EH (cell line): ENCODE measurements at places on chromosomes 3 and 15.

DNA sequence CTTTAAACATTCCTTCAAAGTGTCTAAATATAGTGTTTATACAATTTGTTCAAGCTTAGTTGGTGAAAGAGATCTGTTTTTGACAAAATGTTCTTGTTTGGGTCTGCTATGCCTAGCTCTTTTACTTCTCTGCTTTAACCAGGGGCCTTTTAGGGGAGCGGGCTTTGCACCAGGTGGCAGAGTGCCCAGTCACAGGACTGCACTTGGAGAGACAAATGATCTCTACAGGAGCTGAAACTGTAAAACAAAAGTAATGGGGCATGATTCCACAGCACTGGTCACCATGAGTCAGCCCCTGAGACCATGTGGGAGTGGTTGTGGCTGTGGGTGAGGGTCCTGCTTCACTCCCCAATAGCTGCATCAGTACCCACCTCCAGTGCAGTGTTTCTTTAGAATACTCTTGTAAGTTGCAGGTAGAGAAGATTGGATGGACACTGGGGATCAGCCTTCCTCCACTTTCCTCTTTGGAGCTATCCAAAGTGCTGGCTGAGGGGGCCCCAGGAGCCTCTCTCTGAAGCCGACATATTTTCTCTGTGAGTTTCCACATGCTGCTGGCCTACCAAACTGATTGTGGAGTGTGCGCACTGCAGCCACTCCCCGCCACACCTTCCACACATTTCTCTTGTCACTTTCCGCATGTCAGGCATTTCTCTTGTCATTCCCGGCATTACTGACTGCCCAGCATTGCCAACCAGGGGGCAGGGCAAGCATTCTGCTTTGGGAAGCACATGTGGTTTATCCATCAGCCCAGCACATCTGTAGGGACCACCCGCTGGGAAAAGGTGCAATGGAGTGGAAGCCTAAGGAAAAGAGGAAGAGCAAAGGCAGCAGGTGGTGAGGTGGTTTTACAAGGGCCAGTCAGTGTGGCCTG, 110.0 kb downstream of the EPHB1 start:
- DNase-seq, result no peak

- DNase-seq, result no peak
Measured at GRCh38 chr3:117837391-117837790, 1127.8 kb downstream of the TUSC7 start.

GRCh38 chr15:52698514-52698913, 19.3 kb upstream of the ATOSA start:
- DNase-seq, result no peak

DNA sequence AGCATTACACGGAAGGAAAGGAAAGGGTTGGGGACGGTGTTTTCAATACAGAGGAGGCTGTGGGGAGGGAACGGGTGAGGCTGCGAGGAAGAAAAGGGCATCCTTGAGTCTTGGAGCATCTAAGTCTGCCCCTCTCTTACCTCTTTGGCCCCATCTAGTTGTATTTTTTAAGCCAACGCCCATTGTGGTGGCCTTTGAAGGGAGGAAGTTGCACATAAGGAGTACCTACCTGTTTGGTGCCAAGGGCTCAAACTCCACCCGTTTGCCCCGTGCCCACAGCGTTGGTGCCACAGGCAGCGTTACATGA, 146.1 kb upstream of the UMPS start:
- no peak for DNase-seq

DNA sequence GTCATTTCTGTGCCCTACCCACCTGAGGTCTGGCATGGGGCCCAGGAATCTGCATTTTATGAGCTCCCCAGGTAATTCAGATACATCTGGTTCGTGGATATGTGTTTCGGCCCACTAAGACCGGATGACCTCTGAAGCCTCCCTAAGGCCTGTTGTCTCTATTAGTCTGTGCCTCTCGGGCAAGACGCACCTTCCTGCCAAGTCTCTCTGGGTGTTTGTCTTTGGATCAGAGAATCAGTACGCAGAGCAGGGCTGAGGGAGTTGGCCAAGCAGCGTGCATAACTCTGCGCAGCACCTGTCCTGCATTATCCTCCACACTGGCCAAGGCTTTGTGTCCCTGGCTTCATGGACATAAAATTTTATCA, 181.0 kb downstream of the THSD4 start:
- DNase-seq, result no peak

DNA sequence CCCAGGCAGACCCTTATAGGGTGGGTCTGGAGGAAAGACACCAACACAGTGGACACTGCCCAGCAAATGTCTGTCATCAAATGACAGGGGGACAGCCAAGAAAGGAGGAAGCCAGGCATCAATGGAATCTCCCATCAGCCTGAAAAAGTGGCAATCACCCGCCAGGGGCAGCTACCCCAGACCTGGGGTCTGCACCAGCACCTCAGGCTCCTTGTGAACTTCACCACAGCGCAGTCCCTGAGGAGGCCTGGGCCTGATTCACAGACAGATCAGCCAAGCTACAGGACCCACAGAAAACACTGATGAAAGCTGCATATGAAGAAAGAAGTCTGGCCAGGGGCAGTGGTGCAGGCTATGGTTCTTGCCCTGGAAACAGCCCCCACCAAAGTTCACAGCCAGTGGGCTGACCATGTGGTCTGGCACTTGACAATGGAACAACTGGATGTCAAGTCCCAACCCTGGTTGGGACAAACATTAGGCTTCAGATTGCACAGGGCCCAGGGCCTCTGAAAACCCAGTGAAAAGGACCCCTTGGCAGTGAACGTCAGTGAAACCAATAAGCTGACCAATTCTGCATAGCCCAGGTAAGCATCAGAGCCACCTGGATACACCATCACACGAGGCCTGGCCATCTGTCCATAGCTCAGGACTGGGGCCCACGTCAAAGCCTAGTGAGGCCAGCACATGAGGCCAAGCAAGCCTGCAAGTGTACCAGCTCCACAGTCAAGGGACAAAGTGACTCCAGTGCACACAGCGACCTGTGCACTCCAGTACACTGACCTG, 29.1 kb downstream of the ALS2CL start:
- DNase-seq, result no peak

- peak; percentile 95 for DNase-seq
Measured at GRCh38 chr3:50568947-50569749, at the start of gene HEMK1. Gene HEMK1 (plus strand): TSS chr3:50569522. CDS start chr3:50571105, 1,583 bp downstream.

DNA sequence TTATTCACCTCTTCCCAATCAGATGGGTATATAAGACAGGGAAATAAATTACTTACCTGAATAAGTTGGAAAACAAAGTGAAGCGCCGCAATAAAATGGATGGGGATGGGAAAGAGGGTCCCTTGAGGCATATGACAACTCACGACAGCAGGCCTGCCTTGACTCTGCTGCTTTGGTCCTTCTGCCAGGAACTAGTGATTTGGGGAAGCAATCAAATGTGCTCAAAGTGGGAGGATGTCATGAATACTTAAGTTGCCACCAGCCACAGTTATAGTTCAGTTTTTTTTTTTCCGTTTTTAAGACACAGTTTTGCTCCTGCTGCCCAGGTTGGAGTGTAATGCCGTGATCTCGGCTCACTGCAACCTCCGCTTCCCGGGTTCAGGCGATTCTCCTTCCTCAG, 4.6 kb downstream of the PARL start:
- DNase-seq, result no peak

GRCh38 chr3:39185959-39186691, 6.3 kb downstream of the XIRP1 start:
- no peak for DNase-seq

DNA sequence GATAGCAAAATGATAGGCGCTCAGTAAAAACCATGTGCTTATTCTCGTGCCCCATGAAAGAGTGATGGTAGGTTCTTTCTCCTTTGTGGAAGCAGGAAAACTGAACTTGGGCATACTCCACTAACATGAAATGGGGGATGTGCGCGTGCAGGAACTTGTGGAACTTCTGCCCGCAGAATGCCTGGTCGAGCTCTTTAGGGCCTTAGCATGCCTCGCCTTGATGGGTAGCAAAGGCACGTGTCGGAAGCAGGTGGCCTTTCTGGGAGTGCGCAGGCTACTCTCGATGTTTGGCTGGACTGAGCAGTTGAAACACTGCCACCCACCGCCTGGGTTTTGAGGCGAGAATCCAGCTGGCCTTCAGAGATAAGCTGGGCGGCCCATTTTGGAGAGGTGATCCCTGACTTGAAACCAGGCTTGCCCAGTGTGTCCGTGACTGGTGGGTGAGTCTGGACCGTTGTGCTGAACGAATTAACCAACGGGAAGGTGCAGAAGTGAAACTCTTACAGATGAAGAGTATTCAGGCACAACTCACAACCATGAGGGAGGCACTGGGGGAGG, 842 bp downstream of the PCCB start:
- DNase-seq, result peak; percentile 51

- no peak for DNase-seq
Measured at GRCh38 chr3:12224181-12225147, 64.4 kb upstream of the PPARG start.

GRCh38 chr3:24624938-24625681, 130.5 kb upstream of the THRB start:
- no peak for DNase-seq

DNA sequence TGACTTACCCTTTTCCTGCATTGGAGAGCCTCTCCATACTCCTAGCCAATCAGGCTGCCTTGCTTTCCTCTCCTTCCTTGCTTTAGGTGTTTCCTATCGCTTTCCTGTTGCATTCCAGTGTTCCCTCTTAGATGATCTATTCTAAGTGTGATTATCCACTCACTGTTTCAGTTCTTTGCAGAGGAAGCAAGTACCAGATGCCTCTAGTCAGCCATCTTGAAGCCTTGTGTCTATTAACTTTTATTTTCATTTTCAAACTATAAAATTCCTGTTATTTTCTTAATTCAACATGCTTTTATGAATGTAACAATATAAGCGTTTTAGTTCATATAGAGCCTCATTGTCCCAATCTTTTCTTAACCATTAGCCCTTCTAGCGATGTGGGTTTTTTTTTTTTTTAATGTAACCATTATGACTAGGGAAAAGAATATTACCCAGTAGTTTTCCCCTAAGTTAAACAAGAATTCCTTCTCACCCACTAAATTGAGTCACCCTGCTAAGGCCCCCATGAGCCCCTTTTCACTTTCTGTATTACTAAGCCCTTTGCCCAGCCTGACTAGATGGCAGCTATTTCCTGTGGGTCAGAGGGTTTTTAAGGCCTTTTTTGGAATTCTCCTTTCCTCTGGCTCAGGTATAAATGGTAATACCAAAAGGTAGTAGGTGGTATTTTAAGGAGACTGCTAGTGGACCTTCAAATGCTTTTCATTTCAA, 229.4 kb upstream of the CTNNB1 start:
- DNase-seq, result no peak

DNA sequence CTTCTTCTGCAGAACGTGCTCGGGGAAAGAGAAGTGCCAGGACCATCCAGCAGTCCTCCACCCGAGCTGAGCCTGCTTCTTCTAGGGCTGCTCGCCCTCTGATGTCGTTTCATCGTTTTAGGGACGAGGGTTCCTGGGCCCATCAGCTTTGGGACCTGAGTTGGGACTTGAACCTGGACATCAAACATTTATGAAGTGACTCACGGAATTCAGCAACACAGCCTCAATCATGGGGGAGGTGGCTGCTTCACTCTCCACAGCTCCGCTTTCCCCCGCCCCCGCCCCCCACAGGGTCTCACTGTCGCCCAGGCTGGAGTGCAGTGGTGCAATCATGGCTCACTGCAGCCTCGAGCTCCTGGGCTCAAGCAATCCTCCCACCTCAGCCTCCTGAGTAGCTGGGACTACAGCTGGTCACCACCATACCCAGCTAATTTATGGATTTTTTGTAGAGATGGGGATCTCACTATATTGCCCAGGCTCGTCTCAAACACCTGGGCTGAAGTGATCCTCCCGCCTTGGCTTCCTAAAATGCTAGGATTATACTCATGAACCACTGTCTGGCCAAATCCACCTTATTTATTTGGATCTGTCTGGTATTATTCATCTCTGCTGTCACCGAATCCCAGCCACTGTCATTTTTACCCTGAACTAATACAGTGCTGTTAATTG, 725 bp upstream of the SCAMP2 start:
- peak; percentile 32 for DNase-seq
